Islet precursor cell (in vitro differentiated cells): ENCODE measurements at places on chromosomes 4 and X.

GRCh38 chrX:68332201-68332731 is 101.0 kb downstream of the OPHN1 start:
- DNase-seq, result no peak

DNA sequence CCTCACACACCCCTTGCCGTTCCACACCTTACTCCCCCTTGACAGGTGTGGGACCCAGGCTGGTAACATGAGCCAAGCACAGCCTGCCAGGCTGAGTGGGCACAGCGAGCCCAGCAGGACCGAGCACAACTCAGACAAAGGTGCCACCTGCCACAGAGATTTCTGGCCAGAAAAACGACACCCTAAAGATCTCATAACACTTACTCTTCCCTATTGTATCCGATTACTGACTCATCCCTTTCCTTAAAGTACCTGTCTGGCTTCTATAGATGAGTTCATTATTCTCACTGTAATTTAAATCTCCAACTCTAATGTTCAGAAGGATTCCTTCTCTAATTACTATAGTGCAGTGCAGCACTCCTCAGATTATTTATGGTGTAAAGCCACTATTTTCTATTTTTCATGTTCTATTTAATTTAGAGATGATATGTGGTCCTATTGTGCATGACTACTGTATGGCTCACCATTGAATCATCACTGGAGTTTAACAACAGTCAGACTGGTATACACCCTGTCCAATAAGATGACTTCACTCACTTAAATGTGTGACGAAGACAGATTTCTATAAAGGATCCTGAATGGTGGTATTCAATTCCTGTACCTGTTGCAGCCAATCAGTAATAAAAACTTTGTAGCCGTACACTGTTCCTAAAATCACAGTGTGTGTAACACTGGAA is 7.6 kb upstream of the SYTL5 start:
- no peak for DNase-seq

GRCh38 chr4:144360146-144360793 is 219.8 kb upstream of the GYPA start:
- no peak for DNase-seq

DNA sequence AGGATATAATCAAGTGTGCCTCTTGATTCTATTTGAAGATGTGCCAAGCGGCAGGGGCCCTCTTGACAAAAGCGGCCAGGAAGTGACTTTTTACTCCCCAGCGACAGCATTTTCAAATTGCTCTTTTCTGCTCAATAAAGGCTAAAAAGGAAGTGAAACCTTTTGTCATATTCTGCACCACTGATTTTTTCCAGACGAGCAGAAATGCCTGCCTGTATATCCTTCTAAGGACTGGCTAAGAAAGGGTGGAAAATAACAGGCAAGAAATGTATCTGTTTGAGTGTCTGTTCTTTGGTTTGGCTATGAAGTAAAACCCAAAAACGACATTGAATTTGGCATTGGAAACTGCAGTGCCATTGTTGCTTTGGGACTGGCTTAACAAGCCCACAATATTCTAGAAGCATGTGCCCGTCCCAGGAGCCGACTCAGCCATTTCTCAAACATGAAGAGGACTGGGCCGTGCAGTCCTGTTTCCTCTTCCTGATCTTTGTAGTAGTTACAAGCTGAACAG is 25.4 kb downstream of the TMSB4X start:
- DNase-seq, result no peak

DNA sequence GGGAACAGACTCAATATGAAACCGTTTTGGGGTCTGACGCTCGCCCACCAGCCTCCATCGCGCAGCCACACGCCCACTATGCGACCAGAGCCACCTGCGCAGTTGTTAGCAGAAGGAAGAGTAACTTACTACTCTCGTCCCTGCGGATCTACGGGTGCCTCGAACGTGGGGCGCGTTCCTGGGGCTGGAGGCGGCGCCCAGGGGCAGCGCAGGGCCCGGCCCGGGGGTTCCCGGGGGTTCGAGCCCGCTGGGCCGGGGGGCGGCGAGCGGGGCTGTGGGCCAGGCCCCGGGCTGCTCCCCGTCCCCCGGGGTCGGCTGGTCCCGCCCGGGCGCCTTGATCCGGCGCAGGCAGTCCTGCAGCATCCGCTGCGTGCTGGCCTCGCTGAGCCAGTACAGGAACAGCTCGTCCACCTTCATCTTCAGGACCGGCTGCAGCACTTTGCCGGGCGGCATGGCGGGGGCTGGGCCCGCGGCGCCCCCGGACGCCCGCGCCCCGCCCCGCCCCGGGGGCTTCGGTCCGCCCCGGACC is 404 bp downstream of the PPP2R3B start:
- DNase-seq, result no peak

- DNase-seq, result no peak
Measured at GRCh38 chr4:43316813-43317212, 424.3 kb downstream of the GRXCR1 start.

DNA sequence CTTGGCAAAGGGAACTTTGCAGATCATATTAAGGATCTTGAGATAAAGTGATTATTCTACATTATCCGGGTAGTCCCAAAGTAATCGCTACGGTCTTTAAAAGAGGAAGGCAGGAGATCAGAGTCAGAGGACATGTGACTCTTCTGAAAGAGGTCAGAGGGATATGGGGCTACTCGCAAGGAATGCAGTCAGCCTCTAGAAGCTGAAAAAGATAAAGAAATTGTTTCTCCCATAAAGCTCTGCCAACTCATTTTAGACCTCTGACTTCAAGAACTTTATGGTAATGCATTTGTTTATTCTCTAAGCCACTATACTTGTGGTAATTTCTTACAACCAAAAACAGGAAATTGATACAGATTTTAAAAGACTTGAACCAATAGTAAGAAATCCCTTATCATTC is 48.6 kb downstream of the NPY5R start:
- DNase-seq, result no peak

DNA sequence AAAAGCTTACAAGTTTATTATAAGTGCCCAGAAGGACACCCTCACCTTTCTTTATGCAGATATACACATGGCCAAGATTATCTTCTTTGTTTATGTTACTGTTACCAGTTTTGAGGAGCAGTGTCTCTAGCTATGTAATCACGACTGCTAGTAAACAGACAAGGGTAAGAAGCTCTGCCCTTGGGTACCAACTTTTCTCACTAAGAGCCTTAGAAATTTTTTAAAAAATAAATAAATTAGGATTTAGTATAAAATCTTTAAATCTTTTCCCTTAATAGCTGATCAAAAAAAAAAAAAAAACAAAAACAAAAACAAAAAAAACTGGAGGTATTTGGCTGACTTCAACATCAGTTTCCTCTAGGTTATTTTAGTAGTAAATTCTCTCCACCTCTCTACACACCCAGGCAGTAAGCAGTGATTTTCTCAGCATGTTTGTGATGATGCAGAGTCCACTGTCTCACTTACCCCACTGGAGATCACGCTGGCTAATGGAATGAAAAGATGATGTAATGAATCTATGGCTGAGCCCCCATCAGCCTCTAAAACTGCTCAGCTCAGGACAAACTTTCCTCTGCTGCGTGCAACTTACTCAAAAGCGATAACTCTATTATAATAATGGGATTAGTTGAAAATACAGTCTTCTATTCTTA is 125.9 kb downstream of the FRYL start:
- DNase-seq, result no peak

GRCh38 chr4:183550345-183551093 is 45.7 kb downstream of the ING2 start:
- DNase-seq, result no peak

DNA sequence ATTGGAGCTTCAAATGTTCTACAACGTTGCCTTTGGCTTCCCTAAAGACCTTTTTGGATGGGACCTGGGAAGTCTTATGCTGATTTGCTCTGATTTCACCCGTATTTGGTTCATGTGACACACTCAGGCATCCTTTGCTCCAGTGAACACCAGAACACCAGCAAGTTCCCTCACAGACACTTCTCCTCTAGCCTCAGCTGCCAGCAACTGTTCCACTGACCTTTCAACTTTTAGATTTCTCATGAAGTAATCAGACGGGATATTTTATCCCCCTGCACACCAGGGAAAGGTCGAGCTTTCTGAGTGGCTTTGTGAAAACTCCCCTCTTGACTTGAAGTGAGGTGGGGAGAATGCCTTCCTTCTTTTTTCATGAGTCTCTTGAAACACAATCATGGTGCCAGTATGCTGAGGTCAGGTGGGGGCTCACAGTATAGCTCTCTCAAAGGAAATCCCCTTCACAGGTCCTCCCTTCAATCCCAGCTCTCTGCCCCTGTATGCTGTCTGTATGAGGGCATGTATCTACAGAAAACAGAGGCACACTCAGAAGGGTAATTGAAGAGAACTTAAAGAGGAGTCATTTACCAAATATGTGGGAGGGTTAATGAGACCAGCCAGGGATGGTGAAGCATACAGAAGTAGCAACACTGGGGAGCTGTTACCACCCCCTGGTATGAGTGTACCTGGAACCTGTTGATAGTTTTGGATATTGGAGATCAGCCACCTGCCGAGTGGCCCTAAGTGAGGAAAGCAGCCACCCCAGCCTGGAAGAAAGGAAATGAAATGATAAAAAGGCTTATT is 62.7 kb downstream of the FGFBP1 start:
- DNase-seq, result no peak

GRCh38 chrX:129698150-129698549 is 40.6 kb upstream of the XPNPEP2 start:
- DNase-seq, result no peak

- DNase-seq, result peak; percentile 78
Measured at GRCh38 chr4:40575846-40576245, 53.8 kb downstream of the RBM47 start.

DNA sequence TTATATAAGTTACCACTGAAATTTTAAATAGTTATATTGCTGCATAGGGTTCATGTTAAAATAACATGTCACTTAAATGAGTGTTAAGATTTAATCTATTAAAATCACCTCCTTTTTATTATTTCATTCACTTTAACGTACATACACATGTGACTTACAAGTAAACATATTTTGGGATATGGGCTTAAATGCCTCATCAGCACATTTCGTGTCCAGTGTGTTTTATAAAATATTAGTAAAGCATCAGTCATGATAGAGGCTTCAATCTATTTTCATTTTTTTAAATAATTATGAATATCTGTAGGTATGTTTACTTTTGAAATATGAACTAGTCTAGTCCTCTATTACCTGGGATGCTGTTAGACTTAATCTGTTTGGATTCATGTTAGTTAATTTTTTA is 143.6 kb downstream of the NPNT start:
- DNase-seq, result no peak
